AG04450 (cell line): ENCODE measurements at places on chromosomes 3 and 15.

DNA sequence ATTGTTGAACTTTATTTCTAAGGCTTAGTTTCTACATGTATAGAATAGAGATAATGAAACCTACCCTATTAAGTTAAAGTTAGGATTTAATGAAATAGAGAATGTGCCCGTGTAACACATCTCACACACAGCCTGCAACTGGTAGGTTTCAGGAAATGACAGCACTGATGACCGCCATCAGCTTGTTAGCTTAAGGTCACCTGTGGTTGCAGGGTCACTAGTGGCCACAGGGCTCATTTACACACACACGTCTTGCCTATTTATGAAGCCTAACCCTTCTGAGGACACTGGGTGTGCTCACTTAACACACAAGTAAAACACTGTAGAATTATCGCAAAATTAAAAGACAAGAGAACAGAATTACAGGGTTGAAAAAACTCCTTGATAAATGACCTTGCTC, 20.1 kb downstream of the CHRM5 start:
- no peak for DNase-seq

- no peak for DNase-seq
These were observed 121.6 kb upstream of the MRPS22 start for GRCh38 chr3:139222100-139222657.

- no peak for DNase-seq
These were observed 34.0 kb downstream of the SCG5 start for GRCh38 chr15:32675466-32675865.

- DNase-seq: no peak
These were observed 156.4 kb upstream of the PFN2 start for GRCh38 chr3:150127011-150127490.

GRCh38 chr3:101319531-101319930, 844 bp downstream of the IMPG2 start:
- no peak for DNase-seq

- DNase-seq: no peak
These were observed 1.1 kb downstream of the MYH15 start for GRCh38 chr3:108509263-108509662.

GRCh38 chr3:148389916-148390315, 307.8 kb upstream of the AGTR1 start:
- no peak for DNase-seq

GRCh38 chr3:47601281-47601680, 22.6 kb upstream of the CSPG5 start:
- DNase-seq: no peak

DNA sequence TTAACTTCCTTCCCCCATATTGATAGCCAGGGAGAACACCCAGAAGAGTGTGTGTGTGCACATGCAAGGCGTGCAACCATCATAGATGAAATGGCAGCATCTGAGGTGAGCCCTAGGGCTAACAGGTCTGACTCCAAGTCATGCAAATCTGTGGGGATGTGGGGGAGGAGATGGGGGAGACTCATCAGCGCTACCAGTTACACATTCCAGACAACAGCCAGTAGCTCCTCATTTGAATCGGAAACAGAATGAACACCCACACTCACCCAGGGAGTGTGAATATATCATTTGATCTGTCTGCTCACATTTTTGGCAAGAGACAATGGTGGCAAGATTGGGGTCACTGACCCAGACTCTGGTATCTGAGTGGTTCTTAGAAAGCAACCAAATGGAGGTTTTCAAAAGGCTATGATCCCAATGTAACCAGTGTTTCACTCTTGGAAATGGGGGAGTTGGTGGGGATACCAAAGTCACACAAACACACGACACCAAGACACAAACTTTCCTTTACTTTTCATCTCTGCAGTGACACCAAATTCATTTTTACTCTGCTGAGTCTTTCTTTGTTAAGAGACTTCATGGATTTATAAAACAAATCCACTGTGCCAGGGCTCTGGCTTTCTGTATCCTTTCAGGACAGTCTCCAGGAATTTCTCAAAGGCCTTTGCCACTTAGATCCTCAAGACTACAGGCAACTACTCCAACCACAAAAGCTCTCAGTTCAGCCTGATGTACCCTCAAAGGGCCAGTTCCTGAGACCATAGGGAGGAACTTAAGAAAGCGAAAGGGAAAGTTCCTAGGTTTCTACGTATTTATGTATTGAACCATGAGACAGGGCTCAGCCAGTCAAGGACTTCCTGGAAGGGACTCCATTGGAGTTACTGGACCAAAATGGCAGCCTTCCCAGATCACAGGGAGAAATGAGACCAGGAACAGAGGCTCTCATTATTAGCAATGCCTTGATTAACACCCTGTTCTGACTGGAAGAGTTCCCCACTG, 2.2 kb downstream of the CDCP1 start:
- DNase-seq: no peak

GRCh38 chr3:10361375-10361774, 40.5 kb upstream of the SEC13 start:
- DNase-seq: no peak

- no peak for DNase-seq
These were observed 21.2 kb downstream of the SLC7A14 start for GRCh38 chr3:170564664-170565063.

- DNase-seq: no peak
These were observed 54.8 kb downstream of the SLC7A14 start for GRCh38 chr3:170531054-170531453.

DNA sequence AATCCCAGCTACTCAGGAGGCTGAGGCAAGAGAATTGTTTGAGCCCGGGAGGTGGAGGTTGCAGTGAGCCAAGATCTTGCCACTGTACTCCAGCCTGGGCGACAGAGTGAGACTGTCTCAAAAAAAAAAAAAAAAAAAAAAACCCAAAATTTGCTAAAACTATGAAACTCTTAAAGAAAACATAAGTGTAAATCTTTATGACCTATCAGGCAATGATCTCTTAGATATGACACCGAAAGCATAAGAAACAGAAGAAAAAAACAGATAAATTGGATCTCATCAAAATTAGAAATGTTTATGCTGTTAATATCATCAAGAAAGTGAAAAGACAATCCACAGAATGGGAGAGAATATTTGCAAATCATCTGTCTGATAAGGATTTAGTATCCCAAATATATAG, 15.3 kb downstream of the GRAMD2A start:
- no peak for DNase-seq

DNA sequence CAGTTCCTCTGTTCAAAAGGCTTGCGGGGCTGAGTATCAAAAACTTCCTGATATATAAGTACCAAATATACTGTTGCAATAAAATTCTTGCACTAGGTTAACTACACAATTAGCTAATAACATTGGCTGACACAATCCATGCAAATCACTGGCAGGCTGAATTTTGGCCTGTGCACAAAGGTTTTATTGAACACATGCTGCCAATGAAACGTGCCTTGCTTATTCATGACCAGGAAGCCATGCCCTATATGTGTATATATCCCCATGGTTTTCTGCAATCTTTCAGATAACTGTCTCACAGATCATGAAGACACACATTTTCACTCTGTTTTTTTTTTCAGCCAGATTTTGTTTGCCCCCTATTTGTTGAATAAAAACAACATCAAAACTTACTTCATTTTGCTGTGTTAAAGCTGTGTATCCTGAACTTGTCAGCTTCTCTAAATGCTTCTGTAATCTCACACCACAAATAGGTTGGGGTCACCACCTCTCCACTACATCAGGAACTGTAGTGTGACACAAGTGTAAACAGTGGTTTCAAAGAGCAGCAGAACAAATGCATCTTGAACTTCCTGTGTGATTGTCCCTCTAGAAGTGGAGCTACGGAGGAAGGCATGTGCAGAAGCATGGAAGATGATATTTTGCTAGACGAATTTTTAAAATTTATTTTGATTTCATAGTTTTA, 920.7 kb upstream of the NR2F2 start:
- DNase-seq: no peak

DNA sequence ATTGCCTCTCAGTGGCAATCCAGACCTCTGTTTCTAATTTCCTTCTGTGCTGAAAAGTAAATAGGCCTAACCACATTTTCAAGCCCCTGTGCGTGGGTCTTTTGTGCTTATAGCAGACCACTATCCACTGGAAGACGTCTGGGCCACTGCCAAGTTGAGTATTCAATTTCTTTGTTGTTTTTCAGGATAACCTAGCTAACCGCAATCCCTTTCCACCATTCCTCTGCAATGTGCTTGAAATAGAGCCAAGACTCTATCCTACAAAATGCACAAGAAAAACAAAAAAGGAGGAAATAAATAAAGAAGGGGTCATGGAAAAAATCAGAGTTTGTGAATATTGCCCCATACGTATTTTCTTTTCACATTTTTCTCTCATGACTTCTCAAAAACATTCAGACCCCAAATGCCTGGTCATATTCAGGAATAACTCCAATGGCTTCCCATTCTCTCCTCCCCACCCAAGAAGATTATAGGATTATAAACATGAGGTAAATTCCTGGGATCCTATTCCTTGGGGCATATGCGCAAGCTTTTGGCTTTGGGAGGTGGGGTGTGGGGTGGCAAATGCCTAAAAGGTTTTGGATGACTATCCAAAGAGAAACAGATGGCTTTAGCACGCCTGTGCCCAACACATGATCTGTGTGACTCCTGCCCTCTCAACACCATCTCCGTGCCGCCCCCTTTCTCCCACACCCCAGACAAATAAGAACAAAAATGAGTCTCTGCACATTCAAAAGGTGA, 217.9 kb upstream of the THBS1 start:
- DNase-seq: peak; percentile 92

GRCh38 chr3:57556459-57557084, 498 bp downstream of the PDE12 start:
- DNase-seq: no peak

GRCh38 chr15:68888419-68888818, 41.9 kb upstream of the SPESP1 start:
- DNase-seq: no peak

GRCh38 chr3:112734736-112735350, 93.9 kb upstream of the CCDC80 start:
- DNase-seq: peak; percentile 46

- DNase-seq: peak; percentile 18
These were observed 60.6 kb downstream of the ZNF280D start for GRCh38 chr15:56672721-56673120.

DNA sequence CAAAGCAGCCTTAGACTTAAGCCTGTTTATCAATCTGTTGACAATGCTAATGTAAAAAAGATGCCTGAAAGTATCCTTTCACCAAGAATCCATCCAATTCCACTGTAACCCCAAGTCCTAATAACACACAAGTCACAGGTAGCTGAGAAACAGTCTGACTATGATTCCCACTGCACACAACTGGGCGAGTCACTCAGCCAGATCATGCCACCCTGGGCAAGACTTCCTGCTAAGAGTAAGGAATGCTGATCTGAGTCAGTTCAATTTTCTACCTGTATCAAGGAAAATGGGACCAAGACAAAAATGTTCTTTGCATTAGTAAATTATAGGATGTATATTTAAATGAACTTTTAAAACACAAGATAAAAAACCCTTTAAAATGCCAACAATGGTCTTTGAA, 33.3 kb downstream of the NPTN start:
- DNase-seq: no peak

DNA sequence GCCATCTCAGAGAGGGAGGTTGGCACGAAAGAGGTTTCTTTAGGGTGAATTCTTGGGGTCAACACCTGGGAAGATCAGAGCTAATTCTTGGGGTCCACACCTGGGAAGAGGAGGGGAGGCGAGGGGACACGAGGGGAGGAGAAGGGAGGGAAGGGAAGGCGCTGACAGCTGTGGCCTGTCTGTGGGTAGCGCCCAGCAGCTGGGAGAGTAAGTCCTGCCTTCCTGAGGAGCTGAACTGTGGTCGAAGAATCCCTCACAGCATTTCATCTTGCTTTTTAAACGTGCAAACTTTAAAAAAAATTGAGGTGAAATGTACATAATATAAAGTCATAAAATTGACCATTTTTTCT, 63.2 kb upstream of the CGNL1 start:
- DNase-seq: no peak

DNA sequence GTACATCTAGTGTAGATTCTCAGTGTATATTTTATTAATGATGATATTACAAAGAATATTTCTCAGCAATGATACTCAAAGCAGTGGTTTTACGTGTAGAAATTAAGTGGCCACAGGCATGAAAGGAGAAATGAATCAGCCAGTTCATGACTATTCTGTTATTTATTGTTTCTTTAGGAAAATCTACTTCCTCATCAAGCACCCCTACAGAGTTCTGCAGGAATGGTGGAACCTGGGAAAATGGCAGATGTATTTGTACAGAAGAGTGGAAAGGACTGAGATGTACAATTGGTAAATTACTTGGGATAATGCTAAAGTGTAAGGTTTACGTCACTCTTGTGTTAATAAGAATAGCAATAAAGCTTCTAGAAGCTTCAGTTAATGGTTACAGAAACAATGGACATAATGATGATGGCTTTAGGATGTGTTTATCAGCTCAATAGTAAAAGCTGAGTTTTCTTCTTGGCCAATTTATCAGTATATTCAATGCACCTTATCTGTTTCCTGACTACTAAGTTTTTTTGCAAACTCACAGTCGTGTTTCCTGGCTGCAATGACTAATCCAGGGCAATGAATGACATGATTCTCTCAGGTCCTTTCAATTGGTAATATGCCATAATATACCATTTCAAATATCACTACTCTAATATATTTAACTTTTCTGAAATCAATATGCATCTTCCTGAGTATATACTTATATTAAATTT, 20.2 kb downstream of the ADGRG7 start:
- DNase-seq: no peak

- DNase-seq: no peak
These were observed at the start of gene MAP4 for GRCh38 chr3:48016301-48016973. Gene MAP4 (minus strand): TSS chr3:48016416. CDS start chr3:47998860, 17,556 bp downstream.

DNA sequence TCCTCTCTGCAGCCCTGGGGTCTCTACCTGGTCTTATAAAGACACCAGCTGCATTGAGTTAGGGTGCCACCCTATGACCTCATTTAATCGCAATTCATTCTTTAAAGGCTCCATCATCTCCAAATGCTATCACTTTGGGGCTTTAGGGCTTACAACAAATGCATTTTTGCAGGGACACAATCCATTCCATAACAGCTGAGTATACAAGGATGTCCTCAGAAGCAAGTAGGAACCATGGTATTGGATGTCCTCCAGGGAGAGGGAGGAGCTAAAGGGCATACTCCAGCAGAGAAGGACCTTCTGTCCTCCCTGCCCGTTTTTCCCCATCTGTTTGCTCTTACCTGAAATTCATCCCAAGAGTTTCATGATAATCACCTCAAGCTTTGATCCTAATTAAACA, 30.3 kb downstream of the UMPS start:
- no peak for DNase-seq

DNA sequence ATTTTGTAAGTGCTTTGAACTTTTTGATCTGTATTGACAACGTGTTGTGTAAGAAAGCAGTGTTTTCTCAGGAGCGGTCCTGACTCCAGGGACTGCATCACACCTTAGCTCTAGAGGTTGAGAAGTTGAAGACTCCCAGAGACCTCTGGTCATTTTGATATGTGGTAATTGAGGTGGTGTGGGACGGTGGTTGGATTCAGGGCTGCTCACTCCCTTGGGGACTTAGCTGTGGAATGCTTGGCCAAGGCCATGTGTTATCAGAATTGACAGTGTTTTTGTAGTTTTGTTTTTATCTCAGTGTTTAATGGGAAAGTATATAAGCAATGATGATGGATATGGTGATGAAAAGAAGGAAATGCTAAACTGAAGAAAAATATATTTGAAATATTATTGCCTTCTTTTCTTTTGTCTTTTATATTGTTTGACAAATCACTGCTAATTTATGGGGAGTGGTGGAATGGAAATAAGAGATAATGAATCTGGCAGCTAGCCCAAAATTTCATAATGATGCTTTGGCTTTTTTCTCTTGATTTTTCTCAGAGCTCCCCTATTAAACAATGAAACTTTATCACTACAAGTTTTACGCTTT, 16.0 kb downstream of the CMSS1 start:
- no peak for DNase-seq
